ENCODE measurements at places on chromosomes 13 and 19. TPM values are rescaled to one million over a fixed set of nuclear protein-coding genes. Genes with fewer than 3 reads are reported as not detected.

GRCh38 chr13:109196948-109197347 is 567.5 kb downstream of the MYO16 start:
- no peak for DNase-seq

The KIR3DL3 gene
- total RNA-seq: not detected

DNA sequence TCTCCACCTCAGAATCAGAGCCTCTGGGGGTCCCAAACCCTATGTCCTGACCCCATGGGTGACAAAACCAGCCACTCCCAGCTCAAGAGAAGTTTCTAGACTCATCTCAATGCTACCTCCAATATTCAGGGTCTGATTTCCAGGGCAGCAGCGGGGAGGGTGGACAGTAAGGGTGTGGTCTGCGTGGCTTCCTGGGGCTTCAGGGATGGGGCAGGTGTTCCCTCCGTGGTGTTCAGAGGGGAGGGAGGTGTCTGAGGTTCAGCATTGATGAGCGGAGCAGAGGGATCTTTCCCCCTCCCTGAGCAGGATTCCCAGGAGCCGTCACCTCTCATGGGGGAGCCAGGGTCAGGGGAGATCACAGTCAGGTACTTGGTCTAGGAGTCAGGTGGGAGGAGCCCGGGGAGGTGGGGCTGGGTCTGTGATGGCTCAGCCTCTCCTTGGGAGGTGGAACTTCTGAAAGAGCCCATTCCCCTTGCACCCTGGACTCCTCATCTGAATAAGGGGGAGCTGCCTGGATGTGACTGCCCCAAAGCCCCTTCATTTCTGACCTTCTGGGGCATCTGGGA is 2.9 kb downstream of the LILRA2 start:
- no peak for DNase-seq

- no peak for DNase-seq
Measured at GRCh38 chr13:29578300-29579085, 17.0 kb downstream of the SLC7A1 start.

The NLRP4 gene
- total RNA-seq: not detected

The ZNF560 gene
- not detected for total RNA-seq

The GPR183 gene
- total RNA-seq: 0.58 TPM

GRCh38 chr13:52931131-52931530 is 82.7 kb upstream of the PCDH8 start:
- DNase-seq: no peak

The TINCR gene
- not detected for total RNA-seq

The MAP4K1 gene
- not detected for total RNA-seq

DNA sequence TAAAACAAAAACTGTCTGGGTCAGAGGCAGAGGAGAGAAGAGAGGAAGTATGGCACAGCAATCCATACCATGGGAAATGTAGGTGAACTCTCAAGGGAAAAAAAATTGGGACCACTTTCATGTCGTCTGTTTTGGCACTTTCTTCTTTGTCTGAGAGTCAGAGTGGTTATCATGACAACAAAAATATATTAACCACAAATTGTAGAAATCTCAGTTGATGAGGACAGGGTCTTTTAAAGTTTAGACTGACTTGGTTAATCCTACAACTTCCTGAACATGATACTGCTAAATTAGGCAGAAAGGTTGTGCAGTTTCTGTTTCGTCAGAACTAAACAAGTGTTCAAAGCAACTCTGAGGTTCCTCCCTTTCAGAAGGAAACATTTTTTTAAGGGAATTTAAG is 15.2 kb downstream of the KLF5 start:
- no peak for DNase-seq

DNA sequence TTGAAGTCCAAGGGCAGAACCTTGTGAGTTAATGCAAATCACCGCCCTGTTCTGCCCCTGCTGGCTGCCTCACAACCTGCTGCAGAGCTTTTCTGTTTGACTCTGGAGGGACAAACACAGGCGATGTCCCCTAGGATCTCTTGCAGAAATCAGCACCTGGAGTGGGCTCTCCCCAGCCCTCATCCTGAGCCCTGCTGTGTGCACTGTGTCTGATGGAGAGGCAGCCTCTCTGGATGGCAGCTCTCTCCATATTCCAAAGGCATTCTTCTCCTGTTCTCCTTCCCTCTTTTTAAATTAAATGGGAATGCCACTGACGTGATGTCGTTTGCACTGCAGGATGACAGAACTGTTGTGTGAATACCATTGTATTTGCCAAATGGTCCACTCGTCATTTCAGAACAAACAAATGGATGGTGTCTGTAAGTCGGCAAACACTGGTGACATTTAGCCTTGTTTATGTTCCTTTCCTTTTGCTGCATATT is 184.1 kb downstream of the ZNF536 start:
- no peak for DNase-seq

DNA sequence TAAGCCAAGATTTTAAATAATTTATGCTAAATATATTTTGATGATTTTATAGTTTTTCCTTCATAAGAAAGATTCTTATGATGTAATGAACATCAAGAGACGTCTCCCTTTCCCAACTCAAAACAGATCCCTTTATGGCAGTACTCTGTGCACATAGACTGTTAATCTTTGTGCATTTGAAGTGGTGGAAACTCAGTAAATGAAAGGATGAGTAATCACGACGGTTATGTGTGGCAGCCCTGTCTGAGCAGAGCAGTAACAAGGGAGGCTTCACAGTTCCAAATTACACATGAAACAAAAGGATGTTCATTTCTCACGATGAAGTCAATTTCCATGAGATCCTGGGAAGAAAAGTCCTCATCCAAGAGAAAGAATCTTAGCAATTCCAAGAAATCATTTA is 498.1 kb downstream of the KLF5 start:
- DNase-seq: no peak

DNA sequence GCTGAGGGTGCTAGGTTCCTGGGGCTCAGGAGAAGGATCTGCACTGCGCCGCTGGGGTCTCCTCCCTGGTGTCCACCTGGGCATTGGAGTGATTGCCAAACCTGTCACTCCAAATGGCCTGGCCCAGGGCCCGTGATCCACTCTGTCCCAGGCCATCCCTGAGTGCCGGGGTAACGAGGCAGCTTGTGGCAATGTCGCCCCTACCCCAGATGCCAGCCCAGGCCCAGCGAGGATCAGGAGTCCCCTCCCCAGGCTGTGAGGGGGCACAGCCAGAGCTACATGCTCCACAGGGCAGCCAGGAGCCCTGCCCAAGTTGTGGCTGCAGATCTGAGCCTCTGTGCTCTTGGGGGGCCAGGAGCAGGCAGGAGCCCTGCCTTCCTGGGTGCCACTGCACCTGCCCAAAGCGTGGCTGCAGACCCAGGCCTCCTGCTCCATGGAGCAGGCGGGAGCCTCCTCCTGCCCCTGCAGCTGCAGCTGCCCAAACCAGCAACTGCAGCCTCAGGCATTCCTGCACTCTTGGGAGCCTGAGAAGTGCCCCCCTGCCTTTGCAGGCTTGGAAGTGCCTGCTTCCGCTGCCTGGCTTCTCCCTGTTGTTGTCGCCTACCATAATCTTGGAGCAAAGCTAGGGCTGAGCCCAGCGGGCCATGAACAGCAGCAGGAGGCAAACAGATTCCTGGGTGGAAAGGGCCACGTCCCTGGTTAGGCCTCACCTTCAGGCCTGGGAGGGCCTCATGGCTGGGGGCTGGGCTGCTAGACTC is 4.6 kb downstream of the IGFL4 start:
- no peak for DNase-seq

DNA sequence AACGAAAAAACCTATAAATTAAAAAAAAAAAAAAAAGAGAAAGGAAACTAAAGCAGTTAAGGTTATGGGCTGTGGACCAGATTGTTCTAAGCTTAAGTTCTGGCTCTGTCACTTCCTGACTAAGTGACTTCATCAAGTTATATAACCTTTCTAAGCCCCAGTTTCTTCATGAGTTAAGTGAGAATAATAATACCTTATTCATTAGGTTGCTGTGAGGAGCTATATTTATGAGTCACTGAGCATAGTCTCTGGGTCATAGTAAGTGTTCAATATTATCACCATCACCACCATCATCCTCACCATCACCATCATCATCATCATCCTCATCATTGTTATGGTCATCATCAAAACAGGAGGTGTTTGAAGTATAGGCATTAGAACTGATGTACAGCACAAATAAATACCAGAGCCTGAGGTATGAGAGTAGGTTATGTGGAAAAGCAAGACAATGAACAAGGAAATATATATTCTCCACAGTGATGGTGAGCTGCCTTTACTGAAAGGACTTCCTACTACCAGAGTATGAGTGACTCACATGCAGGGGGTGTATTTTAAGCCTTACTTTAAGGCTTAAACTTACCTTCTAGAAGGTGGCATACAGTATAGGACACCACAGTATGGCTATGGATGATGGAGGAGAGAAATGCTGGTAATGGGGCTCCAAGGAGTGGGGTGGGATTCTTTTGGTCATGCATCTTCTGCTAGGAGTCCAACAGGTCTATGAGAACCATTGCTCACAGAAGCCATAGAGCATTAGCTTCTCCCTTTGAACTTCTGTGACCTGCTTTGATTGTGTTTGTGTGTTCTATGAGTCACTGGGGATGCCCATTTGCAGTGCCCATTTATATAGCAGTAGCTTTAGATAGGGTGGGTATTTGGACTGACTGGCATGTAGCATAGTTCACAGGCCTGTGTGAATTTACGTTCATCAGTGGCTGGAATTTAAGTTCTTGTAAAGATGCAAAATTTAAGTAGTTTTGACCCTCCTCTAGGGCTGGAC is 104.4 kb downstream of the KLF5 start:
- DNase-seq: no peak

The PNMA8A gene
- total RNA-seq: not detected

DNA sequence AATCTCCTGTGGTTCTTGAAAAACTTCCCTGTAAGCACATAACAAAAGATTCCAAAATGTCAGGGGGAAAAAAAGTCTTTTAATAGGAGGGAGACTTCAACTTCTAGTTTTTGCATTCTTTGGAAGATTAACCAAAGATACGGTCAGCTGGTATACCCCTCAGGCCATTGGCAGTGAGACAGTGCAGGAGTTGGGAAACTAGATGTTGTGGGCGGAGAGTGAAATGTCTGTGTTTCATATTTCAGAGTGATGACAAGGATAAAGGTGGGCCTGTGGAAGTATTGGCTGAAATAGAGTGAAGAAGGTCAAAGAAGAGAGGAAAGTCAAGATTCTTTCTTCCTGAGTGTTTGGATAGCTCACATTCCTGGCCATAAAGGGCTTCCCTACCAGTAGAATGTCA is 40.8 kb downstream of the CYP2B6 start:
- no peak for DNase-seq

GRCh38 chr13:97537110-97537509 is 103.1 kb downstream of the RAP2A start:
- no peak for DNase-seq

The KIR2DL4 gene
- total RNA-seq: not detected

The ANO8 gene
- 14.6 TPM for total RNA-seq

The CYP2A7 gene
- not detected for total RNA-seq

DNA sequence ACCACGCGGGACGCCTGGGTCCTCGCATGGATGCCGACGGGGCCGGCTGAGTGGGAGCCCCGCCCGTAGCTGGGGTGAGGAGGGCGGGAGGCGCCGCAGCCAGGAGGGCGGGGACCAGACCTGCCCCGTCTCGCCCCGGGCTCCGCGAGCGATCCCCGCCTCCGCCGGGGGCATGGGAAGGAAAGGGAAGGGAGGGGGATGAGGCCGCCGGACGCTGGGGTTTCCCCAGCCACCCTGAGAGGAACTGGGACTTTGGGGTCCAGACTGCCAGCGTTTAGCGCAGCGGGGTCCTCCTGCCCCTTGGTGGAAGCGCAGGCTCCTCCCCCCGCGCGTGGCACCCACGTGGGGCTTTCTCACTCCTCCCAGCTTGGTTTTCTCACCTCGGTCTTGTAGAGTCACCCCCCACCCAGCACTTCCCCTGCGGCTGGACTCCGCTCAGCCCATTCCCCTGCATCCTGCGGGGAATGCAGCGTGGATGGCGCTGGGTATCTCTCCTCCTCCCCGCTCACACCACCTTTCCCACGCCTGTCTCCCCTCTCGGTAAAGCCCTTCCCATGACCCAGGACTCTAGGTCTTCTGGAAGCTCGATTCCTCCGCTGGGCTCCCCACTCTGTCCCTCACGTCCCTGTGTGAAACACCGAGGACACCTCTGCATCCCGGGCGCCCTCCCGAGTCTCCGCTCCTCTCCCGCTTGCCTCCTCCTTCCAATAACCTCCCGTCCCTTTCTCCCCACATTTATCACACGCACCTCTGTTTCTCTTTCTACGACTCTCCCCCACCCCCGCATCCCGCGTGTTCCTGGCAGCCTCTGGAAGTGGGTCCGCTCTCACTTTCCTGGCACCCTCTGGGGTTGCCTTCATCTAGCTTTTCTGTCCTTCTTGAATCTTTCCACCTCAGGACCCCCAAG is 2.1 kb downstream of the TGFB1 start:
- DNase-seq: peak; percentile 59

GRCh38 chr13:46032341-46032740 is 20.2 kb downstream of the ZC3H13 start:
- DNase-seq: no peak

DNA sequence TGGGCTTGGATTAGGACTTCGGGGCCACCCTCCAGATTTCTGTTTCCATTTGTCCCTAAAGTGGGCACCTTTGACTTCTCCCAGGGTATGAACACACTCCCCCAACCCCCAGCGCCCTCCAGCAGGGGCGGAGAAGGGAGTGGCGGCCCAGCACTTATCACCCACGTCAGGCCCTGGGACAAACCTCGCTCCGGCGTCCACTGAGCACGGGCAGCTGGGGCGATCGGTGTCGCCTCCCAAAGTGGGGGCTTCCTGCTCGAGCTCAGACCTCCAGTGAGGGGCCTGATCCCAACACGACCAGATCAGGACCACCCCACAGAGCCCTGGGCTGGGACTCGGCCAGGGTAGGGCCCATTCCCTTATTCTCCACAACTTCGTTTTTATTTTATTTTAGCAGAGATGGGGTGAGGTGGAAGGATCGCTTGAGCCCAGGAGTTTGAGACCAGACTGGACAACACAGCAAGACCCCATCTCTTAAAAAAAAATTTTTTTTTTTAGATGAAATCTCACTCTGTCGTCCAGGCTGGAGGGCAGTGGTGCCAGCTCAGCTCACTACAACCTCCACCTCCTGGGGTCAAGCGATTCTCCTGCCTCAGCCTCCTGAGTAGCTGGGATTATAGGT is 3.7 kb upstream of the TCF3 start:
- DNase-seq: peak; percentile 74

The LCP1 gene
- total RNA-seq: 27.2 TPM

GRCh38 chr13:44211286-44211685 is 162.3 kb upstream of the SERP2 start:
- DNase-seq: no peak

The CDX2 gene
- total RNA-seq: 2.4 TPM

- DNase-seq: peak; percentile 46
Measured at GRCh38 chr13:99386911-99387788, 80.0 kb upstream of the GPR183 start.

The CPAMD8 gene
- total RNA-seq: 16.3 TPM

- DNase-seq: no peak
Measured at GRCh38 chr13:94711561-94712286, 621 bp downstream of the SOX21 start.

Data from stomach (tissue), 19 donors.